ENCODE measurements at places on chromosomes 12 and 14. TPM values are rescaled to one million over a fixed set of nuclear protein-coding genes. Genes with fewer than 3 reads are reported as not detected.

SLCO1B1 gene
- not detected for total RNA-seq

SAMD15 gene
- total RNA-seq = 1.00 TPM

APOLD1 gene
- total RNA-seq = 0.75 TPM

TECPR2 gene
- total RNA-seq = 11.8 TPM

TUNAR gene
- 0.40 TPM for total RNA-seq

- H3K4me3 ChIP-seq = no peak overlapping the region
- DNase-seq = no peak
- no peaks in the 10 kb centered on the region for H3K27me3 ChIP-seq
- peaks cover 3% of the 10 kb centered on the region for H3K36me3 ChIP-seq
- peaks cover 12% of the 10 kb centered on the region for H3K4me1 ChIP-seq
These were observed 12.7 kb downstream of the SLC11A2 start for GRCh38 chr12:51013441-51013840.

GRCh38 chr12:15534322-15534721 lies 212.0 kb downstream of the PTPRO start:
- DNase-seq = no peak
- peak overlapping the region; percentile 56 for H3K4me3 ChIP-seq
- peaks cover 8% of the 10 kb centered on the region for H3K4me1 ChIP-seq
- peak overlapping the region; percentile 85 for H3K27ac ChIP-seq

- no peaks in the 10 kb centered on the region for H3K27me3 ChIP-seq
- DNase-seq = no peak
- H3K4me3 ChIP-seq = no peak overlapping the region
- no peaks in the 10 kb centered on the region for H3K36me3 ChIP-seq
- H3K27ac ChIP-seq = no peak overlapping the region
These were observed 358.7 kb downstream of the RAD51B start for GRCh38 chr14:68178282-68178681.

GRCh38 chr14:70755655-70756054 lies 53.7 kb downstream of the MAP3K9 start:
- H3K36me3 ChIP-seq = peaks cover 60% of the 10 kb centered on the region
- H3K4me1 ChIP-seq = no peaks in the 10 kb centered on the region
- H3K4me3 ChIP-seq = no peak overlapping the region

GRCh38 chr12:52235001-52235764 lies 2.1 kb downstream of the KRT7 start:
- no peak overlapping the region for H3K27ac ChIP-seq
- peaks cover 38% of the 10 kb centered on the region for H3K27me3 ChIP-seq
- H3K4me3 ChIP-seq = no peak overlapping the region
- no peak for DNase-seq

GRCh38 chr12:19744705-19745218 lies 305.5 kb downstream of the AEBP2 start:
- H3K4me3 ChIP-seq = no peak overlapping the region
- H3K36me3 ChIP-seq = no peaks in the 10 kb centered on the region
- H3K4me1 ChIP-seq = no peaks in the 10 kb centered on the region
- H3K27ac ChIP-seq = no peak overlapping the region

GRCh38 chr12:76480796-76481195 lies 78.8 kb downstream of the OSBPL8 start:
- H3K27me3 ChIP-seq = no peaks in the 10 kb centered on the region
- no peak for DNase-seq
- peaks cover 4% of the 10 kb centered on the region for H3K4me1 ChIP-seq
- no peak overlapping the region for H3K4me3 ChIP-seq
- peaks cover 29% of the 10 kb centered on the region for H3K36me3 ChIP-seq

DNA sequence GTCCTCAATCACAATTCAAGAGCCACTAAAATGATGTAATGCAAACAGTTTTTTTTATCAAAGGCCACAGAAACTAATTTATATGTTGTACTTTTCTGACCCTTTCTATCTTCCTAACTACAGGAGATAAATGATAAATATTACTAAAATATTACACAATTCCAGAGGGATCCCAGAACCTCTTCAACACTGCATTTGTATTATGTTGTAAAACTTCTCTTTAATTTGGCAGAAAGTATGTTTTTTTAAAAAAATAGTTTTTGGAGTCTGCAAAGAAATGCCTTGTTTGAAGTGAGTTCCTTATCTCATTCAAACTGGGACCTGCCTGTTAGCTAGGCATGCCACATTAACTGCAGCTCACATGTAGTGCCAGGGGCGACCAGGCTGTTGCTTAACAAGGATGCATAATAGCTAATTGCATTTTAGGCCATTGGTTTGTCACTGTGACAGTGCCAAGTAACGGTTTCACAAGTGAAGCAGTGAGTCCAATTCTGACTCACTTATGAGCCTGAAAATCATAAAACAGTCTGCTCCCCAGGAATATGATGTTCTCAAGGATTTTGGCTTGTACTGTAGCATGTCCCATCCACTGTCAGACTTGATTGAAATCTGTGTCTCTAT lies 266.9 kb downstream of the KTN1 start:
- no peak overlapping the region for H3K4me3 ChIP-seq
- no peaks in the 10 kb centered on the region for H3K27me3 ChIP-seq
- no peak overlapping the region for H3K27ac ChIP-seq
- H3K36me3 ChIP-seq = no peaks in the 10 kb centered on the region

GRCh38 chr12:112900298-112901145 lies 6.2 kb upstream of the OAS1 start:
- peaks cover 42% of the 10 kb centered on the region for H3K4me1 ChIP-seq
- no peak for DNase-seq
- no peak overlapping the region for H3K4me3 ChIP-seq
- peaks cover 2% of the 10 kb centered on the region for H3K27me3 ChIP-seq
- no peak overlapping the region for H3K27ac ChIP-seq
- no peaks in the 10 kb centered on the region for H3K36me3 ChIP-seq

DNA sequence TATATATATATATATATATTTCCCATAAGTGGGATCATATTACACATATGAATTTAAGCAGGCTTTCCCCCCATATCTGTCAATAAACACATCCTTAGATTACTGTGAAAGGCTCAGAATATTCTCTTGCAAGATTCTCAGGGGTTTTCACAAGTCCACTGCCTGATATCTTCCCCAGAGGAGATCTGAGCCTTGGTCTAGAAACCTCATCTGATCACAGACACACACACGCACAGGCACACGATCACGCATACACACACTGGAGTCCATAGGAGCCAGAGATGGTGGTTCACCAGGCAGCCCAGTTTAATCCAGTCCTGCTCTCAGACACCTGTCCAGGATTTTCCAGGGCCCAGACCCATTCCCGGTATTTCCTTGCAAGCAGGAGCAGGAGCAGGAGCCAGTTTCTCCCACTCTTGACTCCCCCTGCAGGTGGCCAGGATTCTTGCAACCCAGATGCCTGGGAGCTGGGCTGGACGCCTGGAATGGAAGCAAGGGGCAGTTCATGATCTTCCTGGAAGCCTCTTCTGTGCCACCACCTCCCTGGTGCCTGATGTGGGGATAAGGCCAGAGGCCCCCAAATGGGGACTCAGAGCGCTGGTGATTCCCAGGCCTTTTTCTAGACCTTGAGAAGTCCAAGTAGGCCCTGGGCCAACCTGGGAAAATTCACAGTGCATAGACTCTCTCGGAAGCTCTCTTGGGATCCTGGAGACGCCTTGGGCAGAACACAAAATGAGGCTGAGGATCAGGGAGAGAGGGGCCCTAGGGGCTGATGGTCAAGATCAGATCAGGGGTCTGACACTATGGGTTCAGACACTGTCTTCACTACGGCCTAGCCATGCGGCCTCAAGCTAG lies 16.5 kb upstream of the KRT78 start:
- H3K4me3 ChIP-seq = no peak overlapping the region
- peaks cover 2% of the 10 kb centered on the region for H3K27me3 ChIP-seq
- H3K4me1 ChIP-seq = peaks cover 17% of the 10 kb centered on the region
- no peak for DNase-seq
- H3K36me3 ChIP-seq = no peaks in the 10 kb centered on the region

DNA sequence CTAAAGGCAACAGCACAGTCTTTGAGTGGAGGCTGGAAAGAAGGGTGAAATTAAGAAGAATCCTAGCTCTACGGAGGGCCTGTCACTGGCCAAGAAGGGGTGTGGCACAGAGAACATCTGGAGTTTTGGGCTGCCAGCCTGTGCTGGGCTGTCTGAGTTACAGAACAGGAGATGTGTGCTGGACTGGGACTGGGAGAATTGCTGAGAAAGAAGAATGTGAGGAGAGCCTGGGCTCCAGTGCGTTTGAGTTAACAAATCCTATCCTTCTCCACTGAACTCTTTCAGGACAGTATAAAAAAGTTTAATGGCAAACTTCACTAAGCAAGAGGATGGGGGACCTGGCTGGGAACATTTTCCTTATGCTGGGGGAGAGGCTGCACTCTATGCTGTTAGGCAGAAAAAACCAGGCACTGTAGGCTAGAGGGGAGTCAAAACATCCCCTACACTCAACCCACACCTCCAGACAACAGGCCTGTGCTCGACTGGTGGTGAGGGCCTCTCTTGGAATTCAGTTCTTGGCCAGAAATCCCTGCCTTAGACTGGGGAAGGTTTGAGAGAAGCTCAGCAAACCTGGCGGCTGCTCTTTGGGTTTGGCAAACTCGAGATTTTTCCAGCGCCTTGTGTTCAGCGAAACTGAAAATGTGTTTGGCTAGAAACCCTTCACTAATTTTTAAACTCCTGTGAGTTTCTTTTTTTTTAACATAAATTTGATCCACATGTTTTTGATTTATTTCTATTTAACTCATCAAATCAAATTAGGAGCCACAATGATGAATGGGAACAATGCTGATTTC lies 217.3 kb downstream of the MON2 start:
- no peak for DNase-seq
- H3K27ac ChIP-seq = no peak overlapping the region
- H3K4me1 ChIP-seq = no peaks in the 10 kb centered on the region
- peaks cover 4% of the 10 kb centered on the region for H3K27me3 ChIP-seq

GRCh38 chr12:76375939-76376338 lies 27.7 kb upstream of the BBS10 start:
- no peak overlapping the region for H3K27ac ChIP-seq
- H3K4me3 ChIP-seq = no peak overlapping the region
- peaks cover 73% of the 10 kb centered on the region for H3K36me3 ChIP-seq
- no peaks in the 10 kb centered on the region for H3K4me1 ChIP-seq

DNA sequence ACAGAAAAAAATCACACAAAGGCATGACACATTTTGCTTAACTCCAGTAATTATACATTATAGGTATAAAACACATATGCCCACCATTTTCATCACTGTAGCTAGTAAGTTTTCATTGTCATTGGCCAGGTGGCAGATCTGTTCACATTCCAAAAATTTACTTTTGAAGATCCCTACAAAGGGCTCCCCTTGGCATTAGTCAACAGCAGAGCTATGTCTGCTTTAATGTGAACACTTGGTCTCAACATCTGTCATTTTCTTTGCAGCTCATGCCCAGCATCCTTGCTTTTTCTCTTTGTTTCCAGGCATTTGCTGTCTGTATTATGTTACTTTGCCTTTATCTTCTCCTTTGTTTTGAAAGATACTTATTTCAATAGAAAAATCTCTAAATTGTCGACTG lies 519.1 kb upstream of the FOXG1 start:
- no peak for DNase-seq
- no peak overlapping the region for H3K4me3 ChIP-seq
- H3K27ac ChIP-seq = no peak overlapping the region
- no peaks in the 10 kb centered on the region for H3K27me3 ChIP-seq

- H3K4me3 ChIP-seq = no peak overlapping the region
- peaks cover 17% of the 10 kb centered on the region for H3K4me1 ChIP-seq
- no peak overlapping the region for H3K27ac ChIP-seq
- no peaks in the 10 kb centered on the region for H3K27me3 ChIP-seq
- DNase-seq = no peak
These were observed 76.3 kb downstream of the HECTD4 start for GRCh38 chr12:112305951-112306350.

GRCh38 chr12:2895511-2895910 lies 4.8 kb downstream of the TULP3 start:
- H3K36me3 ChIP-seq = peaks cover 3% of the 10 kb centered on the region
- H3K4me3 ChIP-seq = no peak overlapping the region
- H3K27ac ChIP-seq = no peak overlapping the region
- H3K4me1 ChIP-seq = peaks cover 14% of the 10 kb centered on the region
- DNase-seq = no peak
- H3K27me3 ChIP-seq = no peaks in the 10 kb centered on the region

DNA sequence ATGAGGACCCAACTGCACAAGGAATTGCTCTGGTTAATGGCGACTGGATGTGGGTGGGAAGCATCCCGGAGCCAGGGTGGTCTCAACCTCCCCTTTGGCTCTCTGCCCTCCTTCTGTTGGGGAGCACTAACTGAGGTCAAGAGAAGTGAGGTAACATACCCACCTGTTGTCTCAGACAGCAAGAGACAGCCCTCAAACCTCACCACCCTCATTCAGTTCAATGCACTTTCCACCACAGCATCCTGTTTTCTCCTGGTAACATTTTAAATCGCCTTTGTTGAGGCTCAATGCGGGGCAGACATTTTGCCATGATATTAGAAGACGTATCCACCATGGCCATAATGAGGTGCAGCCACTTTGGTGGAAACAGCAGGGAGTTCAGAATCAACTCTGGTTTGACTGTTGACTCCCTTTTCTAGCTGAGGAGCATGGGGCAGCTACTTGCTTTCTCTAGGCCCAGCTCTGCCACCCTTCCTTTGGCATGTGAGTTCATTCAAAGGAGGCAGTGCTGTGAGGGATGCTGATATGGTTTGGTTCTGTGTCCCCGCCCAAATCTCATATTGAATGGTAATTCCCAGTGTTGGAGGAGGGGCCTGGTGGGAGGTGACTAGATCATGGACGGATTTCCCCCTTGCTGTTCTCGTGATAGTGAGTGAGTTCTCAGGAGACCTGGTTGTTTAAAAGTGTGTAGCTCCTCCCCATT lies 338.6 kb downstream of the PCNX1 start:
- H3K36me3 ChIP-seq = no peaks in the 10 kb centered on the region
- no peak overlapping the region for H3K4me3 ChIP-seq
- peaks cover 15% of the 10 kb centered on the region for H3K4me1 ChIP-seq
- no peak for DNase-seq

- no peak overlapping the region for H3K27ac ChIP-seq
- H3K4me1 ChIP-seq = no peaks in the 10 kb centered on the region
- DNase-seq = no peak
- peaks cover 80% of the 10 kb centered on the region for H3K36me3 ChIP-seq
- H3K4me3 ChIP-seq = no peak overlapping the region
- no peaks in the 10 kb centered on the region for H3K27me3 ChIP-seq
These were observed 228.8 kb upstream of the RGS6 start for GRCh38 chr14:71703477-71703876.

DNA sequence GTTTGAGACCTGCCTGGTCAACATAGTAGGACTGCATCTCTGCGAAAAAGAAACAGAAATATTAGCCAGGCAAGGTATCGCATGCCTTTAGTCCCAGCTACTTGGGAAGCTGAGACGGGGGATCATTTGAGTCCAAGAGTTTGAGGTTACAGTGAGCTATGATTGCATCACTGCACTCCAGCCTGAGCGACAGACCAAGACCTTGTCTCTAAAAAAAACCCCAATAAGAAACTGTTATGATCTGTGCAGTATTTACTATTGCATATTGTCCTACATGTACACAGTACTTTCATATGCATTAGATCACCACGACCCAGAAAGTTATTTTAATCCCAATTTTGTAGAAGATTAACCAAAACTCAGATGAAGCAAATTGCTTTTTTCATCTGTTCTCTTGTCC lies 187.5 kb downstream of the PCNX1 start:
- peaks cover 60% of the 10 kb centered on the region for H3K36me3 ChIP-seq
- H3K4me3 ChIP-seq = no peak overlapping the region
- H3K4me1 ChIP-seq = no peaks in the 10 kb centered on the region
- H3K27ac ChIP-seq = no peak overlapping the region
- H3K27me3 ChIP-seq = no peaks in the 10 kb centered on the region

GRCh38 chr14:67917006-67917405 lies 97.4 kb downstream of the RAD51B start:
- no peak overlapping the region for H3K4me3 ChIP-seq
- no peaks in the 10 kb centered on the region for H3K36me3 ChIP-seq
- no peak overlapping the region for H3K27ac ChIP-seq

- no peak for DNase-seq
- no peak overlapping the region for H3K27ac ChIP-seq
- H3K36me3 ChIP-seq = no peaks in the 10 kb centered on the region
These were observed 13.7 kb upstream of the NTN4 start for GRCh38 chr12:95804291-95804690.

All from activated B cell treated with CpG ODN at 0.5 μM for 24 hours (primary cell).